ENCODE measurements at places on chromosomes 1 and 21. TPM values are rescaled to one million over a fixed set of nuclear protein-coding genes. Genes with fewer than 3 reads are reported as not detected.

Gene DNAJC28
- total RNA-seq, result 0.39 TPM

Gene COL8A2
- not detected for total RNA-seq

GRCh38 chr1:200302921-200303290 is 106.9 kb downstream of the ZNF281 start:
- no peak for DNase-seq

- no peak for DNase-seq
Measured at GRCh38 chr21:31124010-31124409, 85.7 kb upstream of the KRTAP19-8 start.

Gene CASQ1
- not detected for total RNA-seq

GRCh38 chr1:199310708-199311107 is 671.9 kb downstream of the PTPRC start:
- DNase-seq, result no peak

GRCh38 chr1:183079712-183080388 is 56.6 kb downstream of the LAMC1 start:
- peak; percentile 58 for DNase-seq

DNA sequence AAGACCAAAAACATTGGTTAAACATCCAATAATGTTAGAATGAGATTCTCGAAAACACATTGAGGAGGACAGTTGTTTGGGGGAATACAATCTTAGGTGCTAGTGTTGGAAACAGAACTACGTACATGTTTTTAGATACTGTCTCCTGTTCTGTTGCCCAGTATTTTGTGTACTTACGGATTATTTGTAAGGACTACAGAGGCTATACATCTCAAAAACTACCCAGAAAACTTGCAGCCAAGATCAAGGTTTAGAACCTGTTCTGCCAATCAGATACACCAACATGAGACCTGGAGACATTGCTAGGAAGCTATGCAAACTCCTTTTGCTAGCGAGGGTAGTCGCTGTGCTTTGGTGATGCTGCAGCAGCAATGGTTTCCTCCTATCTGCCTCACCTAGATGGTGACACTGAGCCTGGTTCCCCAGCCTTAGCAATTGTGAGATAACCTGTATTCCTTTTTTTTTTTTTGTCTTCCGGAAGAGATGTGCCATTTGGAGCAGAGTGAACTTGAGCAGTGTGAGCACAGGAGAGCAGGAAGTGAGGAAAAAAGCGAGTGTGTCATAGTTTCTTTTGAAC is 21.8 kb downstream of the YBX1 start:
- no peak for DNase-seq

Gene SPRR2F
- total RNA-seq, result not detected

DNA sequence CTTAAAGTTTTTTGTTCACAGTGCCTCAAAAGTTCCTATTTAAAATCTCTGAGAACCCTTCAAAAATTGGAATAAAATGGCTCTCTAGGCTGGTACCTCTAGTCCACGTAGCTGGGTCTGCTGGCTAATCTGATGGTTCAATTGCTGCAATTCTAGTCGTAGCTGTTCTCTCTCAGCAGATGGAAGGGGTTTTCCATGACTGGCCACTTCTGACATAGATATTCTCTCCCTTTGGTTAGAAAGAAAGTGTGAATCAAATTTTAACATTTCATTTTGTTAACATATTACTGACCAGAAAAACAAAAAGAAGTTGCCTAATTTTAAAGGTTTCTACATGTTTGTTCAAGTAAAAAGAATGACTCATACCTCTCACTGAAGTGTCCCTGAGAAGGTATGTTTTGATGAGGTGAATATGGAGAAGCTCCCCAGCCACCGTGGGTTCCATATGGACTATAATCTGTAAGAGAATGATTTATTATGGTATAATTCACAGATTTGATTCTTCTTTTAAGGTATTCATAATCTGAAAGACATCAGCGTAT is 29.3 kb upstream of the SERPINC1 start:
- DNase-seq, result peak; percentile 82

DNA sequence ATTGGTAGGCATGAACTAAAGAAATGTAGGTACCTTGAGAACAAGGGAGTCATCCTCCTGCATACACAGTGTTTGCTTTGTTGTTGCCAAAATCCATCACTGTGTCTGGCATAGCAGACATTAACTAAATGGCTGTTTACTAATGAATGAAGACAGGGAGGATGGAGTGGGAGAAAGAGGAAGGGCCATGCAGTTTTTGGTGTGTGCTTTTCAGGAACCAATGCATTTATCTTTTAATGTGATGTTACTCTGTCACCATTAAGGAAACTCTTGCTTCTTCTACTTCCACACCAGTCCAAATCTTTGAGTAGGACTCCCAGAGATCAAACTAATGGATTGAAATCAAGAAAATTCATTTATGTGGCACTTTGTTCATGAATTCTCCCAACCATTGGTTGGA is 55.6 kb upstream of the DUSP10 start:
- DNase-seq, result no peak
